Thymus (tissue), 14 donors: ENCODE measurements at places on chromosomes 16 and 17. TPM values are rescaled to one million over a fixed set of nuclear protein-coding genes. Genes with fewer than 3 reads are reported as not detected.

SRSF1 gene
- total RNA-seq = 307 TPM

DNA sequence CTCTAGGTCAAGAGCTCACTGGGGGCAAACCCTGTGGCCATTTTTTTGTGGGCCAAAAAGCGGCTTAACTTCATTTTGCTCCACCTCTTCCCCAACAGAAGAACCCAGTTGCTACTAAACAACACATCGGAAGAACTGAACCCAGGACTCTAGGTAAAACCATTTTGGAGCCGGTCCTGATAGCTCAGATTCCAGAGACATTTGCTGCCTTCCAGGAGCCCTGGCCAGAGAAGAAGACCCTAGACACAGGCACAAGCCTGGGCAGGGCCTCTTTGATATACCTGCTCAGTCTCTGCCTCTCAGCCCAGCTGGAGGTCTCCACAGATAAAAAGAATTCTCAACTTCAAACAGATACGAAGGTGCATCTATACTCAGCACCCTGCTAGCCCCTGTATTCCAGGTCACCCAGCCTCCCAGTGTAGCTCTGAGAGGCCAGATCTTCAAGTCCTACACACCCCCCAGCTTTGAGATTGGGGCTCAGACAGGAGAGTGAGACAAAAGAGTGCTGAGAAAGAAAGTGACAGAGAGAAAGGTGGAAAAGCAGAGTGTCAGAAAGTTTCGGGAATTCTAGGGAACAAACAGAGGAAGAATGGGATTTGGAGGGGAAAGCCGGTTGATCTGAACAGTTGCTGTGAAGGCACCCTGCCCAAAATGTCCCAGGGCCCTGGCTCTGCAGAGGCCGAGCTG, 6.6 kb upstream of the HOXB9 start:
- H3K4me3 ChIP-seq = no peak overlapping the region
- H3K27ac ChIP-seq = no peak overlapping the region
- no peaks in the 10 kb centered on the region for H3K36me3 ChIP-seq

DNA sequence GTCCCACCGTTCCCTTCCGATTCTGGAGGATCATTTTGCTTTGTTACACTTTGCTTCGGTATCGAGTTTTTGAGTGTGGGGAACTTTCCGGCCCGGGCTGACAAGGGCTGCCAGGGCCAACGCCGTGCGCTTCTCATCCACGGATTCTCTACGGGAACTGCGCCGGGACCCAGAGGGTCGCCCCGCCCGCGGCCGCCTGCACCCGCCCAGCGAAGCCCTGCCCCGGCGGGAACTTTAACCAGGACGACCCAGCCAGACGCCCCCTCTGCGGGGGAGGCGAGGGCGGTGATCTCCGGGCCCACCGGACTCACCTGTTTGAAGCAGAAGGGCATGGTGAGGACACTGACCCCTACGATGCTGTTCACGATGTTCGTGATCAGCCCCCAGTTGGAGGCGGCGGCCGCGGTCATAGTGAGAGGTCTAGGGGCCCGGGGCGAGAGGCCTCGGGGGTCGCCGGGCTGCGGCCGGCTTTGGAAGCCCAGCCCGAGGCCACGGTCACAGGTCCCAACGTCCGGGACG, 536 bp downstream of the SLC38A10 start:
- DNase-seq = no peak
- H3K36me3 ChIP-seq = peaks cover 8% of the 10 kb centered on the region
- H3K27me3 ChIP-seq = no peaks in the 10 kb centered on the region
- H3K4me1 ChIP-seq = peaks cover 5% of the 10 kb centered on the region
- H3K27ac ChIP-seq = peak overlapping the region; percentile 79
- H3K4me3 ChIP-seq = peak overlapping the region; percentile 97

SEZ6L2 gene
- total RNA-seq = 0.66 TPM

TUBG1 gene
- 24.1 TPM for total RNA-seq

DNA sequence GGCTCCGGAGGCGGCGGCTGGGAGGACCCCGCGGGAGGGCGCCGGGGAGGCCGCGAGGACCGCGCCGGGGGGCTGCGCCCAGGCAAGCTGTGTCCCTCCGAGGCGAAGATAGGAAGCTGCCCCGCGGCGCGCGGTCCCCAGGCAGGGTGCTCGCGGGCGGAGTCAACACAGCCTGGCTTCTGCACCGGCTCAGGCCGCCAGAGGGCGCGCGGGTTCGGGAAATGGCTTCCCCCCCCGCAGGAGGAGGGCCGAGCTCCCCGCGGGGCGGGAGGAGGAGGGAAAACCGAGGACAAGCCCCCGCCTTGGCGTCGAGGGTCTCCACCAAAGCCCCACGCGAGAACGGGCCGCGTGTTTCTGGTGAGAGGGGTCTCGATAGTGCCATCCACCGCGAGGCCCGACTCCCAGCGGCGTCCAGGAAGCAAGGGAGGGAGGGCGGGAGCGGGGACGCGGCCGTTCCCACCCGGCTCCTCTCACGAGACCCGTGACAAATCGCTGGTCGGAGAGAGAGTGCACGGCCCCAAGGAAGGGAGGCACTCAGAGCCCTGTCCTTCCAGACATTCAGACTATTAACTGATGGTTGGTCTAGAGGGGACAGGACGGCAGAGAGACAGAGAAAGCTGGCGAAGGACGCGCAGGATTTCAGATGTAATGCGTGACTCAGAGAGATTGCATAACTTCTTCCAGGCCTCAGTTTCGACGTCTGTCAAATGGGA, 64.4 kb upstream of the DNAJA2 start:
- no peaks in the 10 kb centered on the region for H3K36me3 ChIP-seq
- H3K4me3 ChIP-seq = peak overlapping the region; percentile 60
- peaks cover 3% of the 10 kb centered on the region for H3K4me1 ChIP-seq

GRCh38 chr16:66127459-66128370, 238.8 kb upstream of the CDH5 start:
- peaks cover 34% of the 10 kb centered on the region for H3K27me3 ChIP-seq
- H3K36me3 ChIP-seq = no peaks in the 10 kb centered on the region
- no peaks in the 10 kb centered on the region for H3K4me1 ChIP-seq
- no peak overlapping the region for H3K27ac ChIP-seq

- no peak overlapping the region for H3K27ac ChIP-seq
- H3K36me3 ChIP-seq = no peaks in the 10 kb centered on the region
- no peaks in the 10 kb centered on the region for H3K27me3 ChIP-seq
- no peaks in the 10 kb centered on the region for H3K4me1 ChIP-seq
These were observed 21.8 kb upstream of the BCO1 start for GRCh38 chr16:81216706-81217105.

DNA sequence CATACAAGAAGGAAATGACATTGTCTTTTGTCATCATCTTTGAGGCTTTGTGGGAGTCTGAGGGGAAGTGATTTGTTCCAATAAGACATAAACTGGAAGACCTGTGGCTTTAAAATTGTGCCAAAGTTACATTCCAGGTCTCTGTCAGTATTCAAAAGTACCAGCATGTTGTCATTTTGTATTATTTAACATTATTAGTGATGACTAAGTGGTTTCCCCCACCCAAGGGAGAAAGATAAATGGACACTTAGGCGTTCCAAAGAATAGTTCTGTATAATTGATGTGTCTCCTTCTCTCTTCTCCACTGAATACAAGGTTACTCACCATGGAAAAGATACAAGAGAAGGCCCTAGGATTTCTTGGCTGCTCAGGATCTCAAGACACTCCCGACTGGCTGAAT, 3.8 kb downstream of the CFAP97D1 start:
- no peak for DNase-seq
- peaks cover 8% of the 10 kb centered on the region for H3K4me1 ChIP-seq
- no peaks in the 10 kb centered on the region for H3K36me3 ChIP-seq
- H3K4me3 ChIP-seq = no peak overlapping the region

- peaks cover 5% of the 10 kb centered on the region for H3K4me1 ChIP-seq
- H3K4me3 ChIP-seq = no peak overlapping the region
- no peak for DNase-seq
- peaks cover under 1% of the 10 kb centered on the region for H3K36me3 ChIP-seq
- no peak overlapping the region for H3K27ac ChIP-seq
These were observed 1.2 kb upstream of the PRR35 start for GRCh38 chr16:559021-559380.

DNA sequence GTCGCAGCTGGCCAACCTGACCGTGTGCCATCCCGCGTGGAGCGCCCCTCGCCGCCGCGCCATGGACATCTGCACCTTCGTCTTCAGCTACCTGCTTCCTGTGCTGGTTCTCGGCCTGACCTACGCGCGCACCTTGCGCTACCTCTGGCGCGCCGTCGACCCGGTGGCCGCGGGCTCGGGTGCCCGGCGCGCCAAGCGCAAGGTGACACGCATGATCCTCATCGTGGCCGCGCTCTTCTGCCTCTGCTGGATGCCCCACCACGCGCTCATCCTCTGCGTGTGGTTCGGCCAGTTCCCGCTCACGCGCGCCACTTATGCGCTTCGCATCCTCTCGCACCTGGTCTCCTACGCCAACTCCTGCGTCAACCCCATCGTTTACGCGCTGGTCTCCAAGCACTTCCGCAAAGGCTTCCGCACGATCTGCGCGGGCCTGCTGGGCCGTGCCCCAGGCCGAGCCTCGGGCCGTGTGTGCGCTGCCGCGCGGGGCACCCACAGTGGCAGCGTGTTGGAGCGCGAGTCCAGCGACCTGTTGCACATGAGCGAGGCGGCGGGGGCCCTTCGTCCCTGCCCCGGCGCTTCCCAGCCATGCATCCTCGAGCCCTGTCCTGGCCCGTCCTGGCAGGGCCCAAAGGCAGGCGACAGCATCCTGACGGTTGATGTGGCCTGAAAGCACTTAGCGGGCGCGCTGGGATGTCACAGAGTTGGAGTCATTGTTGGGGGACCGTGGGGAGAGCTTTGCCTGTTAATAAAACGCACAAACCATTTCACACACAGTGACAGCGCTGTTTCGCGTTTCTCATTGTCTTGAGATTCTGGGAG, 2.0 kb upstream of the ZACN start:
- no peak overlapping the region for H3K27ac ChIP-seq
- H3K4me3 ChIP-seq = no peak overlapping the region
- DNase-seq = no peak
- H3K27me3 ChIP-seq = peaks cover 79% of the 10 kb centered on the region

DNA sequence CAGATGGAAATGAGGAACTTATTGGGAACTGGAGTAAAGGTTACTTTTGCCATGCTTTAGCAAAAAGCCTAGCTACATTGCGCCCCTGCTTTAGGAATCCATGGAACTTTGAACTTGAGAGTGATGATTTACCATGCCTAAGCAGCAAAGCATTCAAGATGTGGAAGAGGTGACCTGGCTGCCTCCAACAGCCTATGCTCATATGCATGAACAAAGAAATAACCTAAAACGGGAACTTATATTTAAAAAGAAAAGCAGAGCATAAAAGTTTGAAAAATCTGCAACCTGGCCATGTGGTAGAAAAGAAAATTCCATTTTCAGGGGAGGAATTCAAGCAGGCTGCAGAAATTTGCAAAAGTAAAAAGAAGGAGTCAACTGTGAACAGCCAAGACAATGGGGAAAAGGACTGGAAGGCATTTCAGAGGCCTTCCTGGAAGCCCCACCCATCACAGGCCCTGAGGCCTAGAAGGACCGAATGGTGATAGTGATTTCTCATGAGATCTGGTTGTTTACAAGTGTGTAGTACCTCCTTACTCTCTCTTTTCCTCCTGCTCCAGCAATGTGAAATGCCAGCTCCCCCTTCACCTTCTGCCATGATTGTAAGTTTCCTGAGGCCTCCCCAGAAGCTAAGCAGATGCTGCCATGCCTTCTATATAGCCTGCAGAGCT, 48.7 kb downstream of the MRPS23 start:
- no peak overlapping the region for H3K4me3 ChIP-seq
- H3K4me1 ChIP-seq = no peaks in the 10 kb centered on the region
- no peaks in the 10 kb centered on the region for H3K36me3 ChIP-seq
- no peak for DNase-seq
- no peak overlapping the region for H3K27ac ChIP-seq

DNA sequence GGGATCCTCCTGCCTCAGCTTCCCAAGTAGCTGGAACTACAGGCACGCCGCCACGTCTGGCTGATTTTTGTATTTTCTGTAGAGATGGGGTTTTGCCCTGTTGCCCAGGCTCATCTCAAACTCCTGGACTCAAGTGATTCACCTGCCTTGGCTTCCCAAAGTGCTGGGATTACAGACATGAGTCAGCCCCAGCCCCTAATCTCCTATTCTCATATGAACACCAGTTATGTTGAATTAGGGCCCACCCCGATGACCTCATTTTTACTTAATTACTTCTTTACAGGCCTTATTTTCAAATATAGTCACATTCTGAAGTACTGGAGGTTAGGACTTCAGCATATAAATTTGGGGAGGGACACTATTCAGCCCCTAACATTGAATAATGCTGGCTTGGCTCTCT, 49.2 kb downstream of the ZNRF1 start:
- peaks cover 18% of the 10 kb centered on the region for H3K4me1 ChIP-seq
- no peaks in the 10 kb centered on the region for H3K36me3 ChIP-seq
- DNase-seq = no peak
- H3K4me3 ChIP-seq = no peak overlapping the region
- no peak overlapping the region for H3K27ac ChIP-seq
- H3K27me3 ChIP-seq = no peaks in the 10 kb centered on the region

DNA sequence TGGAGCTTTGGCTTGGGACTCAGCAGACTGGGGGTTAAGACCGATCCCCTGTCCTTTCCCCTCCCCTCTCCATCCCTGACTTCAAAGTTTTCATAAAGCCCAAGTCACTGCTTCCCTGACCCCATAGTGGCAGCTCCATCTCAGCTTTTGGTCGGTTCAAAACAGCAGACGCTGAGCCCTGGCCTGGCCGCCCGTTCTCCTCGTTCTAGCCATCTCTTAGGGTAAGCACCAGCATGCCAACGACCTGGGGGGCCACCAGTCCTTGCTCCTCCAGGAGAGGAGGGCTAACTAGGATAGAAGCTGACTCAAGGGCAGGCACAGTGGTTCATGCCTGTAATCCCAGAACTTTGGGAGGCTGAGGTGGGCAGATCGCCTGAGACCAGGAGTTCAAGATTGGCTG, 1.5 kb upstream of the HIGD1B start:
- no peak for DNase-seq
- no peak overlapping the region for H3K27ac ChIP-seq
- peaks cover 14% of the 10 kb centered on the region for H3K36me3 ChIP-seq
- no peaks in the 10 kb centered on the region for H3K4me1 ChIP-seq
- H3K4me3 ChIP-seq = no peak overlapping the region

GRCh38 chr17:79613195-79613772, 2.4 kb upstream of the RBFOX3 start:
- no peaks in the 10 kb centered on the region for H3K4me1 ChIP-seq
- no peak overlapping the region for H3K4me3 ChIP-seq
- no peaks in the 10 kb centered on the region for H3K36me3 ChIP-seq
- H3K27me3 ChIP-seq = peaks cover 43% of the 10 kb centered on the region
- no peak overlapping the region for H3K27ac ChIP-seq

GRCh38 chr16:62135446-62135845, 99.2 kb upstream of the CDH8 start:
- no peak for DNase-seq
- H3K4me1 ChIP-seq = no peaks in the 10 kb centered on the region
- H3K36me3 ChIP-seq = no peaks in the 10 kb centered on the region
- H3K27me3 ChIP-seq = no peaks in the 10 kb centered on the region
